ENCODE measurements at places on chromosomes 4 and X.

DNA sequence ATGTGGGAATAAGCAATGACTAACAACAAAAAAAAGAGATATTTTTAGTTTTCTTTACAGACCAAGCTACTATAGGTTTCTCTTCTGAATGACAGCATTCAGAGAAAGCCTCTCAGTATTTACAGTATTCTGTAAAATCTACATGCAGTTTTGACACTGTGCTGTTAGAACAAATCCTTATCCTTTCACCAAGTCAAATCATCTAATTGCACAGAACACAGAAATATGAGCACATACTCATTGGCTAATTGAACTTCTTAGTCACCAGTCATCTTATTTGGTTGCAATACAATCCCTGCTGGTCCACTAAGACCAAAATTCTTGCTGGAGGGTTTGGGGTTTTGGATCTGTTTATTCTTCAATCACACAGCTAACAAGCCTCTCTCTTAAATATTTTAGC lies 5.7 kb downstream of the ACOT9 start:
- DNase-seq: no peak

- DNase-seq: no peak
Observed at GRCh38 chr4:12949719-12950490, 534.2 kb downstream of the RAB28 start.

DNA sequence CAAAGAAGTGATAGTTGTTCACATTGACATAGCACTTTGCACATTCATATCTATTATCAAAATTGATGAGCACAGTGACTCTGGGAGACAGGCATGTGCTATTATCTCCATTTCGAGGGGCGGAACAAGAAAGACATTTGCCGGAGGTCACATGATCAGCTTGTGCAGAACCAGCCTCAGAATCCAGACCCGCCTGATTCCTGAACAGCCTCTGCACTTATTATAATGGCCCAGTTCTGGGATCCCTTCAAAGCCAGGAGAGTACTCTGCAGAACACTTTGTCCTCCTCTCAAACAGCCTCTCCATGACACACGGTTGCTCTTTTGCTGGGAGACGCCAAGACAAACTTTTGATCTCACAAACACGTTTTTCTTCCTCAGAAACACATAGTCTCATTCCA lies 48.4 kb downstream of the RWDD4 start:
- no peak for DNase-seq

GRCh38 chrX:51862920-51863319 lies 30.5 kb upstream of the MAGED1 start:
- DNase-seq: no peak

DNA sequence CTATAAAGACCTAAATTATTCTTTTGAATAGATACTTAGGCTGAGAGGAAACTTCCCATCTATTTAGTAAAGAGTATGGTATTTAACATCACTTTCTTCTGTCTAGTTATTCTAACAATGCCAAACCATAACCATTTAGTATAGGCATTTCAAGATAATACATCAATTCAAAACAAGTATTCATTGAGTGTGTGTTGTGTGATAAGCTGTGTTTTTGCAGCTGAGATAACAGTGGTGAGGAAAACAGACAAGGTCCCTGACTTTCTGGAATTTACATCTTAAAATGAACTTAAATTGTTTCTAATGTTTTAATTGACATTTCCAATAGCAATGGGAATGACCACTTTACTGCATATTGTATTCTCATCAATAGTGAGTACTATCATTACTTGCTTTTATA lies 22.4 kb upstream of the TSPAN5 start:
- DNase-seq: no peak

GRCh38 chr4:51906167-51906958 lies 63.4 kb downstream of the DCUN1D4 start:
- DNase-seq: no peak

DNA sequence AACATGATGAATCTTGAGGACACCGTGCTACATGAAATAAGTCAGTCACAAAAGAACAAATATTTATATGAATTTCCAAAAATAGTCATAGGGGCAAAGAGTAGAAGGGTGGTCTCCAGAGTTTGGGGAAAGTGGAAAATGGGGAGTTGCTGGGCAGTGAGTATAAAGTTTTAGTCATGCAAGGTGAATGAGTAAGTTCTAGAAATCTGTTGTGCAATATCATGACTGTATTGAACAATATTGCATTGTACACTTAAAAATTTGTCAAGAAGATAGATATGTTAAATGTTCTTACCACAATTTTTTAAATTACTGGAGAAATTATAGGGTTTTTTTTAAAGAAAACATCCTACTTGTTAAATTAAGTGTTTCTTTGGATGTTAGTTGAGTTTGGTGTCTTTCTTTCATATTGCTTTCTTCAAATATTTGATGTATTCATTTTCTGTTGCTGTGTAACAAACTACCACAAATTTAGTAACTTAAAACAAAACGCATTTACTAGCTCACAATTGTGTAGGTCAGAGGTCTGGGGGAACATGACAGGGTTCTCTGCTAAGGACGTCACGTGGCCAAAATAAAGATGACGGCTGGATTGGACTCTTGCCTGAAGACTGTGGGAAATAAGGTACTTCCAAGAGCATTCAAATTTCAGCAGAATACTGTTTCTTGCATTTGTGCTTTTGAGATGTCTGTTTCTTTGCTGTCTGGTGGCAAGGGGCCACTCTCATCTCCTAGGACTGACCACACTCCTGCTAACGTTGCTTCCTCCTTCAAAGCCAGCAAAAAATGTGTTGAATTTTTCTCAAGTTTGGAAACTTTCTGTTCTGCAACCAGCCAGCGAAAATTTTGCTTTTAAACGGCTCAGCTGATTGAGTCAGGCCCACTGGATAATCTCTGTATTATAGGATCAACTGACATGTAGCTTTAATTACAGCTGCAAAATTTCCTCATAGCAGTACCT lies 76.7 kb downstream of the CPEB2 start:
- DNase-seq: no peak

DNA sequence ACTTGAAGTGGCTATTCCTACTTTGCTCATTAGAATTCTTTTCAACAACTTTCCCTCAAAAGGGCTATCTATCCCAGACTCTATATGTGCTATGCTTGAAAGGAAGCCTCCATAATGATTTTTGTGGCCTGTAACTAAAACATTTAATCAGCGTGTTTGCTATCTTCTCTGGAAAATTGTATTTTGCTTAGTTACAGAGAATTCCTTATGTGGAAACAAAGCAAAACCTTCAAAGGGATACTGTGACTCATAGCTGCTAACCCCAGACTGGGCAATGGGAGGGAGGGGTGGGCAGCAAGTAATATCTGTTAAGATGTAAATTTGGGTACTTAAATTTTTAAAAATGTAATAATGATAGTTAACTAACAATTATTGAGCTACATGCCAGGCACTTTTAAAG lies 3.7 kb downstream of the SLC25A14 start:
- DNase-seq: no peak

GRCh38 chr4:57280481-57280880 lies 170.3 kb upstream of the IGFBP7 start:
- no peak for DNase-seq

- no peak for DNase-seq
Observed at GRCh38 chr4:70996018-70996360, 2.5 kb downstream of the DCK start.
